ENCODE measurements at places on chromosomes 1 and 21. TPM values are rescaled to one million over a fixed set of nuclear protein-coding genes. Genes with fewer than 3 reads are reported as not detected.
A peak's percentile ranks its signal among the peaks of the same experiment; 100 is the strongest.

- DNase-seq, result no peak
Observed at GRCh38 chr1:44842862-44843655, at the start of gene PTCH2. TSS of gene PTCH2 (minus strand) at chr1:44843253. CDS start at chr1:44842932, 321 bp downstream.

DNA sequence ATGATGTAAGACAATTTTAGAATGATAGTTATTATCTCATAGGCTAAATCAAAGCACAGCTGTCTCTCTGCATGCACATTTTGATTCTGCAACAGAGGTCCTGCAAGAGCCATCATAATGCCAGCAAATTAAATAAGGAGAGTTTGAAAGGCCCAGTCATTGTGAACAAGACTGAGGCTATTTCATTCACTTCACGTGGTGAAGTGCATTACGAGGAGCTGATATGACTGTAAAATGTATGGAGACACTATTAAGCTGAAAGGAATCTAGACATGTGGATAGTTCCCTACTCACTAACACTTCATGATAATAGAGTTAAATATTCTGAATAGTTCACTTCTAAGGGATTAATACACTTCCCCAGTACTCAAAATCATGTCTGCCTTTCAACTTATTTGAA lies 299.0 kb downstream of the SMYD3 start:
- no peak for DNase-seq

DNA sequence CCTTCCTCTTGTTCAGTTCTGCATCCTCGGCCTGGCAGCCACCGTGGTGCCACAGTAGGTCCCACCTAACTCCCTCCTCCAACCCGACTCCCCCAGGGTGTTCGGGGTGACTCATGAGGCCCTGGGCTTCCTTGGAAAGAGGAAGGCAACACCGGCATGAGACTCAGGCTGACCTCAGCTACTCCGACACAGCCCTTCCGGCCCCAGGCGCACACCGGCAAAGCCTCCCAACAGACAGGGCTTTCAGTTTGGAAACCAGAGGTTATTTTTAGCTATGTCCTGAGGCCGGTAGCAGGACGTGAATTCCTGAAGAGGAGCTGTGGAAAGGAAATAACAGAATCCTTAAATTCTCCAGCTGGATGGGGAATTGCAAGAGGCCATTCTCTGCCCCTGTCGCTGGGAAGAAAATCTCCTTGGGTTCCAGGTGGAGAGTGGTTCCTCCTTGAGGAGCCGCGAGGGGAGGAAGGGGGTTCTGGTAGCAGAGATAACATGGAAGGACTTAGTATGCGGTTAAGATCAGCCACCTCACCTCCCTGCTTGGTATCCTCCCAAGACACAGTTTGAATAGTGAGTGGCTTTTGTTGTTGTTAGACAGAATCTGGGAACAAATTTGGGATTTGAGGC lies 24.4 kb downstream of the PLXNA2 start:
- DNase-seq, result no peak

GRCh38 chr1:3943123-3943431 lies 43.0 kb upstream of the C1orf174 start:
- no peak for DNase-seq

GRCh38 chr1:67589519-67590233 lies 95.3 kb upstream of the GADD45A start:
- DNase-seq, result no peak

GRCh38 chr1:40133312-40133665 lies 27.9 kb upstream of the RLF start:
- no peak for DNase-seq

- no peak for DNase-seq
Observed at GRCh38 chr1:192958871-192959270, 100.3 kb downstream of the UCHL5 start.

- no peak for DNase-seq
Observed at GRCh38 chr1:81224222-81224621, 576.5 kb upstream of the ADGRL2 start.

GRCh38 chr1:27348861-27349783 lies 7.3 kb downstream of the SYTL1 start:
- DNase-seq, result no peak

- no peak for DNase-seq
Observed at GRCh38 chr1:40853885-40854170, 8.3 kb downstream of the CITED4 start.

DNA sequence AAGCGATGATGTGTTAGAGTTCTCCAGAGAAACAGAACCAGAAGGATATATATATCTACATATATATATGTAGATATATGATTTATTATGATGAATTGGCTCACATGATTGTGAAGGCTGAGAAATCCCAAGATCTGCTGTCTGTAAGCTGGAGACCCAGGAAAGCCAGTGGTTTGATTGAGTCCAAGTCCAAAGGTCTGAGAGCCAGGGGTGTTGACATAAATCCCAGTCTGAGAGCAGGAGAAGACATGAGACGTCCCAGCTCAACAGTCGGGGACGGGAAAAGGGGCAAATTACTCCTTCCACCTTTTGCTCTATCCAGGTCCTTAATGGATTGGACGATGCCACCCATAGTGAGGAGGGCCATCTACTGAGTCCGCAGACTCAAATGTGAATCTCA lies 126.6 kb downstream of the PRDM2 start:
- no peak for DNase-seq

GRCh38 chr1:18279351-18280074 lies 171.9 kb downstream of the IGSF21 start:
- no peak for DNase-seq

DNA sequence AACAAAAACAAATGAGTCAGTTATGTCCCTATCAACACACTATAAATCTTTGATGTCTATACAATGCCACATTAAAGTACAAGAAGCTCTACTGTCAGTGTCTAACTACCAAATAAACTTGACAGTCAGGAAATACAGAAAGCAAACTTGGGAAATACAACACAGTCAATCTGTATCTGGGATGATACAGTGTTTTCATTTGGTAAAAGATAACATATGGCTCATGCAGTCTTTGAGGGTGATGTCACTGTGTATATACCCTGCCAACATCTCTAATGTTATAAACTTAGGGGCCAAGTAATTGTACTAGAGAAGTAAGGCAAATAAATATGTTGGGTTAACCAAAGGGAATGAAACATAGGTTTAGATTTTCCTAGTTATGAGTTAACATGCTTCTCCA lies 552.5 kb upstream of the ADAMTS5 start:
- DNase-seq, result peak; percentile 25

DNA sequence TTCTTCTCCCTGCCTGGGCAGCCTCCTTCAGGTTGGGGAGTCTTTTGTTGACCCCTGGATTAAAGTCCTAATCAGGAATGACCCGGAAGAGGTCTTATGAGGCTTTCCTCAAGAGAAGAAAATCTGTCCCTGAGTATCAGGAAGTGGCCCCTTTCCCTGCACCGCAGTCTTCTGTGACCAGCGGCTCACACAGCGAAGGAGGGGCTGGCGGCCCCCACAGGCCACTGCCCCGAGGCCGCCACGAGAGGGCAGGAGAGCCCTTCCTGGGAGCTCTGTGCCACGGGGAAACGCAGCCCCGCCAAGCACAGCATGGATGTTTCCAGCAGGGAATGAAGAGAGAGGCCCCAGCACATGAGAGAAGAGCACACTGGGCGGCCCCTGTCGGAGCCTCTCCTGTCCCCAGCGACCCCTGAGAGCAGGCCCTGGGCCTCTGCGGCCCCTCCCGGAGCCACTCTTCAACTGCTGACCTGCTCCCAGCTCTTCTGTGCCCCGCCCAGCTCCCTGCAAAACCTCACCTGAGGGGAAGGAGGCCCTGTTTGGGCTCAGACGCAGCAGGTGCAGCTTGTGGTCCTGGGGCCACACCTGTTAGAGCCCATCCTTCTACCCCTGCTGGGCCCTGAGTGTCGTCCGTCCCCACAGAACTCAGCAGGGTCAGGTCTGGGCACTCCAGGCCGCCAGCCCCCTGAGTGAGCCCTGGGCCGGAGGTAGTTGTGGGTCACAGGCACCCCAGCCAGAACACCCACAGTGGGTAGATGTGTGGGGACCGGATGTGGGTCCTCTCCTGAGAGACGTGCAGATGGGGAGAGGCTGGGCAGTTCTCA lies 4.9 kb upstream of the POFUT2 start:
- DNase-seq, result peak; percentile 39

GRCh38 chr21:43750339-43751033 lies 25.6 kb downstream of the CSTB start:
- no peak for DNase-seq

GRCh38 chr1:68015369-68015768 lies 35.1 kb downstream of the DIRAS3 start:
- no peak for DNase-seq

GRCh38 chr1:69433073-69433472 lies 134.6 kb upstream of the LRRC7 start:
- DNase-seq, result no peak

- DNase-seq, result no peak
Observed at GRCh38 chr21:38869946-38870345, 64.2 kb downstream of the ETS2 start.

DNA sequence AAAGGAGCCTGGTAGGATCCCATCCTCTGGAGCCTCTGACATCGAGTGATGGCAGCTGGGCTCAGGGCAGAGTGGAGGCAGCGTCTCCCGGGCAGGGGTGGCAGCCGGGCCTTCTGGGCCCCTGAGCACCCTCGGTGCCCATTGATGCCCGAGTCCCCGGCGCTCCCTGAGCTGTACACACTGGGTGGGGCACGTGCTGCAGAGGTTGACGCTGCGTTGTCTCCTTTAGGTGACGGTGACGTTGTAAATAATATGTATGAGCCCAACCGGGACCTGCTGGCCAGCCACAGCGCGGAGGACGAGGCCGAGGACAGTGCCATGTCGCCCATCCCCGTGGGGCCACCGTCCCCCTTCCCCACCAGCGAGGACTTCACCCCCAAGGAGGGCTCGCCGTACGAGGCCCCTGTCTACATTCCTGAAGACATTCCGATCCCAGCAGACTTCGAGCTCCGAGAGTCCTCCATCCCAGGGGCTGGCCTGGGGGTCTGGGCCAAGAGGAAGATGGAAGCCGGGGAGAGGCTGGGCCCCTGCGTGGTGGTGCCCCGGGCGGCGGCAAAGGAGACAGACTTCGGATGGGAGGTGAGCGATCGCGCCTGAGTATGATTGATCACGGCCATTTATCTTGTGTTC lies 117.0 kb downstream of the PRDM16 start:
- no peak for DNase-seq

DNA sequence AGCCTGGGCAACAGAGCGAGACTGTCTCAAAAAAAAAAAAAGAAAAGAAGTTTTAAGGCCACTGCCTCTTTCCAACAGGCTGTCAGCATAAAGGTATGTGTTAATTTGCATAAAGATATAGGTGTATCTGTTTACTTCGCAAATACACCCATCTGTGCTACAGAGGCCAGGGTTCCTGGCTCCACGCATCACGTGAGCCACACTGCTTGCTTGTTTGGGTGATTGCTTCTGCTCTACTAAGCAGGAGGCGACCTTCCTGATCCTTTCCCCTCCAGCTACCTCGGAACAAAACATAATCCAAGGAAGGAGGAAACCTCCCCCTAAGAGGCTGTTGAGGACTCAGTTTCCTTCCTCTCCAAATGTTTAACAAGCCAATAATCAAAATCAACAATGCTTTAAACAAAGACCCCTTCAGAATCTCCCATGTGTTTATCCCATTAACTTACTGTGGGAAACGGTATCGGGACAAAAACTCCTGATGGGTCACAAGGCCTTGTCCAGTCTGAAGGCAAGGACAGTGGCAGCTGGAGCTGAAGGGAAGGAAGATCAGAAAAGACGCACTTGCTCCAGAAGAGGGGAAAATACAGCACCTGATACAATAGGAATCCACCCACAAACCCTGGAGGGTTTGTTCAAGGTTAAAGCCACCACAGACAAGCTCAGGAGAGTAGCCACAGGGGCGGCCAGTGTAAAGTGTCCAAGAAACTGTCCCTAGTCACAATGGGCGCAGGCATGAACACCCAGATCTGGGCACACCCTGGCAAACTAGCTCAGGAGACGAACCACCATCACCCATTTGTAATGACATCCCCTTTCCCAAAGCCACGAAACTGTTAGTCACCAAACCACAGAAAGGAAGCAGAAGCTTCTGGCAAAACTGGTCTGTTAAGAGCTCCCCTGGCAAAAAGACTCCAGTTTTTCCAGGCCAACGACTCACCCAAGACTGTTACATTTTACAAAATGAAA lies 17.2 kb downstream of the CTNNBIP1 start:
- no peak for DNase-seq

DNA sequence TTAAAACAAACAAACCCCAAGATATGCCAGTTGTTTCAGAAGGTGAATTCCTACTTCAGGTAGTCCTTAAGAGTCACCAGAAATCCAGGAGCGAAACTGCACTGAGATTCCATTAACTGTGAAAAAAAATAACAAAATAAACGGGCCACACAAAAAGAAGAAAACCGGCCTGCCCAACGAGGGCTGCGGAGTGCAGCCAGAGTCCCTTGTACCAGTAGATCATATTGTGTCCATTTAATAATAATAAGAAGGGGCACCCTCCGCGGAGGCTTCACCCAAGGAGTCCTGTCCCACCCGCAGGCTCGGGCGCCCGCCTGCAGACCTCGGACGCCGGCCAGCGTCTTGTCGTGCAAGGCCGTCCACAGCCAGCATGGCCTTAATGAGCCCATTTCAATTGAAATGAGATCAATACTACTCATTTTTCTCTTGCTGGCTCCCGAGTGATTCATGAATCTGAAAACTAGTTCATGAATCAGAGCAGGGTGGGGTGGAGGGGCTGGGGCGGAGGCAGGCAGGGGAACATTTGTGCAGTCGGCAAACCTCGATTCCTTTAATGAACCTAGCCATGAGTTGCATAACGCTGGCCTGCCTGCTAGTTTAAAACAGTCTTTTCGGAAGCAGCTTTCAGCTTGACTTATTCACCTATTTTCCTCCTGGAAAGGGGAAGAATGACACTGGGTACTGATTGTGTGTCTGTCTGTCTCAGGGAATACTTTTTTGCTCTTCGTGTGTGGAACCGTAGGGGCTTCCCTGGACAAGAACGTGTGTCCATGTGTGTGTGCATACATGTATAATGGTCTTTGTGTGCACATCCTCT lies 113.1 kb upstream of the IRF2BP2 start:
- no peak for DNase-seq

DNA sequence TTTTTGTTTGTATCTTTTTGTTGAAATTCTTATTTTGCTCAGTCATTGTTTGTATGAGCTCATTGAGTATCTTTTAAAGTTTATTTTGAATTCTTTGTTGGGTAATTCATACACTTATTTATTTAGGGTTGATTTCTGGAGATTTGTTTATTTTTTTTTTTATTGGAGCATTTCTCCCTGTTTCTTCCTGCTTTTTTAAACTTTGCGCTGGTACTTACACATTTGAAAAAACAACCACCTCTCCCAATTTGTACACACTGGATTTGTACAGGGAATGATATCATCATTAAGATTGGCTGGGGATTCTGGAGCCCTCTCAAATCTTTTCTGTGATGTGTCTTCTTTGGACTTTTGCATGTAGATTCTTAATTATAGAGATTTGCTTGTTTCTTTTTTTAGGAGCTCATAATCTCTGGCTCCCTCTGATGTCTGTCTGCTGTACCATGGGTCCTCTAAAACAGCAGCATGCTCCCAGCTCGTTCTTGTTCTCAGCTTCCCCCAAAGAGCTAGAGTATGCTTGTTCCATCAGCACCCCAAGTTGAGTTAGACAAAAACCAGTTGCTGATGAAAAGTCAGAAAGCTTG lies 310.7 kb downstream of the DUSP10 start:
- DNase-seq, result no peak

Gene LCE6A
- total RNA-seq, result not detected

Gene CD84
- not detected for total RNA-seq

Gene PTGFR
- 0.35 TPM for total RNA-seq

Gene RORC
- total RNA-seq, result not detected

Gene HAPLN2
- not detected for total RNA-seq

Gene GSTM4
- total RNA-seq, result 3.3 TPM

Gene CDK18
- 9.7 TPM for total RNA-seq

Gene SLC9A1
- total RNA-seq, result 64.3 TPM

Gene NCMAP
- total RNA-seq, result not detected

Gene OR2L5
- total RNA-seq, result not detected

Gene CD1C
- not detected for total RNA-seq

Gene CLCA2
- 0.35 TPM for total RNA-seq

Gene AMY2B
- total RNA-seq, result 5.1 TPM
